ENCODE measurements at places on chromosomes 16 and 17. TPM values are rescaled to one million over a fixed set of nuclear protein-coding genes. Genes with fewer than 3 reads are reported as not detected.

- peak; percentile 84 for DNase-seq
These were observed 94.5 kb downstream of the PCTP start for GRCh38 chr17:55845385-55845784.

DNA sequence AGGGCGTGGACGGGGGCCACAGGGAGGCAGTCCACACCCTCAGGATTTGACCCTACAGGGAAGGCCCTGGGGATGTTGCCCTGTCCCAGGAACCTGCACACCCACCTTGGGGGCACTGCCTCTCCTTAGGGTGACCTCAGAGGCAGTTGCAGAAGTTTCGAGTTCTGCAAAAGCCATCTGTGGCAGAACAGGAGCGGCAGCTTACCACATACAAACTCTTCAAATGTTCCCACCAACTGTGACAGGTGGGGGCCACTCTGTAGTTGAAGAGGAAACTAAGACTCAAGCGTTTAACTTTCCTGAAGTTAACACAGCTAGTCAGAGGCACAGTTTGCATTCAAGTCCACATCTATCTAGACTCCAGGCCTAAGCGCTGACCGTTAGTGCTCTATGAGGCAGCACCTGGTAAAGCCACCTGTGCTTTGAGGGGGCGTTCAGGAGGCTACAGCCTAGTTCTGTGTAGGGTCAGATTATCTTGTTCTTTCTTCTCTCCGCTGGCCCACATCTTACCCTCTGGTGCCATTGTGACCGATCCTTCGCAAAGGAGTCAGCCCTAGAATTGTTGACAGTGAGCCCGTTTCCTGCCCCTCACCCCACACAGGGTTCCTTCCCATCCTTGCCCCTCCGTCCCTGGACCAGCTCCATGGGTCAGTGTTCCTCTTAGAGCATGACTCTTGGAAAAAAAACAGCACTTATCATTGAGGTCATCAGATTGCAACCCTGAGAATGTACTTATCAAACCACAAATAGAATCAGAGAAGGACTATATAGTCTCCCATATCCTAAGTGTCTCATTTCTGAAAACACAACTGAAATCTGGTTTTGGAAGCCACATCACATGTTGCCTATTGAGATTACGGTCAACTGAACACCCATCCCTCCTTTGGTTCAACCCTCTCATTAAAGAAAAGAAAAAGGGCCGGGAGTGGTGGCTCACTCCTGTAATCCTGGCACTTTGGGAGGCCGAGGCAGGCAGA is 45.4 kb downstream of the CDH1 start:
- peak; percentile 40 for DNase-seq

GRCh38 chr17:29569245-29569950 is 897 bp downstream of the TP53I13 start:
- no peak for DNase-seq

DNA sequence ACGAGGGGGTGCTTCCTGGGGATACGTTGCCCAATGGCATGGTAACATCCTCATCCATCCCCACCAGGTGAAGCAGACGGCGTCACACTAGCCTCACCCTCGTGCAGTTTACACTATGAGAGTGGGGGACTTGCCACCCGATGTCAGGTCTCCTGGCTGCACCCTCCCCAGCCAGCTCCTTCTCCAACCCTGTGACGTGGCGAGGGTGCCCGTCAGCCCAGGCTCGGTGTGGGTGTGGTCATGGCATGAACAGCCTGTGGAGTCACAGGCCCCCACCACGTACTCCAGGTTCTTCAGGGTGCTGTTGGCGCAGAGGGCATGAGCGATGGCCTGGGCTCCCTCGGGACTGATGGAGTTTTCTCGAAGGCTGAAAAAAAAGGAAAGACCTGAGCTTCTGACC is 28.3 kb downstream of the NLRC3 start:
- no peak for DNase-seq

Gene SPN
- total RNA-seq, result 1.8 TPM

Gene LRRC3C
- total RNA-seq, result not detected
